ENCODE measurements at places on chromosomes 5 and 9.

- DNase-seq, result no peak
Observed at GRCh38 chr5:71899865-71900342, 180.8 kb downstream of the CARTPT start.

DNA sequence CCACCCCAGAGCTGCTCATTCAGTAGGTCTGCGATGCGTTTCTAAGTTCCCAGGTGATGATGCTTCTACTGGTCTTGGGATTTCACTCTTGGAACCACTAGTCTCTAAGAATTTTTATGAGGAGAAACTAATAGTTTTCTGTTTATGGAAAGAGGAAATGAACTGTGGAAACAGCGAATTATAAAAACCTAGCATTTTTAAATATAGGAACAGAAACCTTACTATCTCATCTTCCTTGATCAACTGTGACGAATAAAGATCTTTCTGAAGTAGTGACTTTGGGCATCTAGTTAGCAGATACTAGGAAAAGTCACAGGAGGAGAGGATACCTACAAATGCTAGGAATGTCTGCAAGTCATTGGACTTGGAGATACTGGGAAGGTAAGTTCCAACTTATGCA, 376.8 kb upstream of the RFX3 start:
- no peak for DNase-seq

- DNase-seq, result no peak
Observed at GRCh38 chr5:112971276-112971675, 5.3 kb upstream of the DCP2 start.

GRCh38 chr5:167961731-167962130, 329.7 kb upstream of the WWC1 start:
- DNase-seq, result no peak

GRCh38 chr5:59500014-59500413, 393.5 kb downstream of the PDE4D start:
- DNase-seq, result no peak

- no peak for DNase-seq
Observed at GRCh38 chr5:60505373-60506171, 194.4 kb downstream of the DEPDC1B start.

GRCh38 chr9:93107151-93107824, 11.3 kb downstream of the CARD19 start:
- DNase-seq, result no peak

- no peak for DNase-seq
Observed at GRCh38 chr5:38434966-38435705, 121.3 kb downstream of the LIFR start.

- no peak for DNase-seq
Observed at GRCh38 chr5:150401376-150402228, 11.1 kb downstream of the CD74 start.

DNA sequence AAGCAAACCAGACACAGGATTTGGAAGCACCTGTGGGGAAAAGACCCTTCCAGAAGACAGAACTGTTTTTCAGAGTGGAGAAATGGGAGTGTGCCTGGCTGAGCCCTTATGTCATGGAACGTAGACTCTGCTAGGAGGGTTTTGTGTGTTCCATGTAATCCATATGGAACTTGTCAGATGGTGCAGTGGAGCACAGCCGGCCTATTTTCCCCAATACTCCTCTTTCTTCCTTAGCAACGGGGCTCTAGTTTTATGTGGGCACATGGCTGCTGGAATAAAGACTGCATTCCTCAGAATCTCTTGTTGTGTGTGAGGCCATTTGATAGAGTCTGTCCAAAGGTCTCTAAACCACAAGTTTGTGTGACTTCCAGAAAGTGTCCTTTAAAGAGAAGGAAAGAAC, 284.0 kb downstream of the DRD1 start:
- no peak for DNase-seq

- no peak for DNase-seq
Observed at GRCh38 chr5:139196296-139196956, 1.7 kb downstream of the SIL1 start.

GRCh38 chr5:150570333-150570732, 62.4 kb downstream of the NDST1 start:
- DNase-seq, result no peak

DNA sequence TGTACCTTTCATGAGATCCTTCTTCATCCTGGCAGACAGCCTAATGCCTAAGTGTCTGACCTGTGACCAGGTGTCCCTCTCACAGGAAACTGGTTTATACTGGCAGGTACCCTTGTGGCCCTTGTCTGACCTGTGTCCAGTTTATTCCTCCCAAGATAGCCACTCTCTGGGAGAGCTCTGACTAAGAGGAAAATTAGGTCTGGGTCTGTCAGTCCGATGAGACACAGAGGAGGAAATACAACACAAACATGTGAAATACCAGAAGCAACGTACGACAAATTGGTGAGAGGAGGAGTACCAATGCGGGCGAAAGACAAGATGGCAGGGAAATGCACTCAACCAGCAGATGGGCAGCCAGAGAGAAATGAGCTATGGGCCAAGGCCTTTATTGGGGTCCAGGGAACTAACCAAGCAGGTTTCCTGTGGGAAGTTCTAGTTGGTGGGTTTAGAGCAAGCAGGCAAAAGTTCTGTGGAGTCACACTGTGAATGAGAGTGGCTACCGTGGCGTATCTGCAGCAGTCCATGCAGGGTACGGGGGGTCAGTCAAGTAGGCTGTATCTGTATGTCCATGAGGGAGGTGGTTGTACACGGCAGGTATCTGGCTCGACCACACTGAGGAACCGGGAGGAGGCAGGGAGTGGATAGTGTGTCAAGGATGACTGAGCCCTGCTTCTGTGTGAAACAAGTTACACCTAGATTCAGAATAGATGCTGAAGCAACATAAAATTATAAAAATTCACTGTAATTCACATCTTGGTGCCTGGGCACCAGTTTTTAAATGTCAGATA, 109.0 kb downstream of the MLLT3 start:
- DNase-seq, result no peak

DNA sequence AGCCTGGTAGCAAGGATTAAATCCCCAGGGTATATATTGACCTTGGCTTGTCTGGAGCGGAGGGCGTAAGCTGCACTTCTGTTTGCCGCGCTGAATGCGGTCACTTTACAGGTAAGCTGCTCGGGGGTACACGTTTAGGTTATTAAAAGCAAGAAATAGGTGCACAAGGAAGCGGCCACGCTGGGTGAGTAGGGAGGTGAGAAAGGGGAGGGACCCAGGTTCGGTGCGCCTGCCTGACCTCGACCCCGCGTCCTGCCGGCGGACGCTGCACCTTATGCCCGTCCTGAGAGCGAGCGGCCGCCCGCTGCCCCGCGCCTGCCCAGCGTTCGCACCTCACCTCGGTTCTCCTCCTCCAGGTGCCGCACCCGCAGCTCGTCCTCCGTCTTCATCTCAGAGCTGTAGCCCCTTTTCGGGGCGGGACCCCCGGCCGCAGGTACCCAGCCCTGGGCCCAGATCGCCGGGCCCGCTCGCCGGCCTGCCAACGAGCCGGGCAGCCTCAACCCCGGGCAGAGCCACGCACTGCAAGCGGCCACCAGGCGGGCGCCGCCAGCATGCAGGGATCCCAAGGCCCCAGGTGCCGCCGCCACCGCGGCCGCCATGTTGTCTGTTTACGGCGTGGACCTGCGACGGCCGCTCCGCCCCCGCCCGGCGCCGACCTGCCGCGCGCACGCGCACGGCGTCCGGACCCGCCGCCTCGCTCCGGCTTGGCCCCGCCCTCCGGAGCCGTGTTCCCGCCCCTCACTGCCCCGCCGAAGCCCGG, at the start of gene AUH:
TSS of gene AUH (minus strand) at position 628 of the 760 bp plus-strand sequence. CDS start at position 599, 29 bp downstream.
- peak; percentile 63 for DNase-seq

GRCh38 chr5:170353011-170353761, 36.0 kb downstream of the KCNMB1 start:
- DNase-seq, result no peak

DNA sequence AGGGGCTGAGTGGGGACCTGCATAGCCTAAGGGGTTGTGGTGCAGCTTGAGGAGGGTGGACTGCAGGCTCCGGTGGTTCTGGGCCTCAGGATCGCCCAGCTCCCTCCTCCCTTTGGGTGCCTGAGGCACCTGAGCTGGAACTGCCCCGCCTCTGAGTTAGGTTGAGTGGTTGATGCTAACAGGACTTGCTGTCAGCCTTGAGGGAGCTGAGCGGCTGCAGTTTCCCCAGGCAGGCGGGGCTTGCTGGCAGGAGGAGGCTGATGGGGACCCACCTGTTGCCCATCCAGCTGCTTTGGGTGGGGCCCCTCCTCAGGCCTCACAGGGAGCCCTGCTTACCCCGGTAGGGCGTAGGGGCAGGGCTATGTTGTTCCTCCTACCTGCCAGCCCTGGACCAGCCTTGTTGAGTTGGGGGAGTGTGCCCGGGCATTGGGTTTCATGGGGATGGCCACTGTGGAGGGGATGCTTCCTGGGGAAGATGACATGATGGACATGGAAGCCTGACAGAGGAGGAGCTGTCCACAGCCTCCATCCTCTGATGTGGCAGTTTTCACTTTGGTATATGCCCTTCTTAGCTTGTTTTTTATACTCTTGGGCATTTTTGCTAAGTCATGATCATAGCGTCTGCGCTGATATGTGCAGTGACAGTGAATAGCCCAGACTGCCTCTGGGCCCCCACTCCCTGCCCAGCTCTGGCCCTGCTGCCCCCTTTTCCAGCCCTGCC, 14.3 kb downstream of the WNK2 start:
- no peak for DNase-seq

DNA sequence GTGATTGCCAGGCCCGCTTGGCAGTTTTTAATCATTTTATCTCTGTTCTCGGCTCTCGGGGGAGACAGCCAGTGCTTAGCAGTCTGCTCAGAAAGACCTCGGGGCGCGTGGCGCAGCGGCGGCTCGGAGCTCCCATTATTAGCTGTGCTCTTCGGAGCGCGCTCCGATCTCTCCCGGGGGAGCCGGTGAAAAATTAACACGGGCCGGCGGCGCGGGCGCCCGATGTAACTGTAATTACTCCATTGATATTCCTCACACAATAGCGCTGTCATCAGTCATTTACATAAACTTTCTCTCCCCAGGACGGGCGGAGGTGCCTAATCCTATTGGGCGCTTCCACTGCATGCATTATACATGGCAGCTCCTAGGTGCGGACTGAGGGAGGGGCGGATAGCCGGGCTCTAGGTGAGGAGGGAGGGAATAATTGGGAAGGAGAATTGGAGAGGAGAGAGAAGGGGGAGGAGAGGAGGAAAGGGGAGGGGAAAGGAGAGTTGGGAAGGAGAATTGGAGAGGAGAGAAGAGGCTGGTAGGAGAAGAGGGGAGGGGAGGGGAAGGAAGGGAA, 24.9 kb downstream of the LMX1B start:
- no peak for DNase-seq

GRCh38 chr9:81317223-81317622, 372.1 kb downstream of the TLE1 start:
- no peak for DNase-seq

- no peak for DNase-seq
Observed at GRCh38 chr9:70947086-70947485, 174.3 kb downstream of the TRPM3 start.

DNA sequence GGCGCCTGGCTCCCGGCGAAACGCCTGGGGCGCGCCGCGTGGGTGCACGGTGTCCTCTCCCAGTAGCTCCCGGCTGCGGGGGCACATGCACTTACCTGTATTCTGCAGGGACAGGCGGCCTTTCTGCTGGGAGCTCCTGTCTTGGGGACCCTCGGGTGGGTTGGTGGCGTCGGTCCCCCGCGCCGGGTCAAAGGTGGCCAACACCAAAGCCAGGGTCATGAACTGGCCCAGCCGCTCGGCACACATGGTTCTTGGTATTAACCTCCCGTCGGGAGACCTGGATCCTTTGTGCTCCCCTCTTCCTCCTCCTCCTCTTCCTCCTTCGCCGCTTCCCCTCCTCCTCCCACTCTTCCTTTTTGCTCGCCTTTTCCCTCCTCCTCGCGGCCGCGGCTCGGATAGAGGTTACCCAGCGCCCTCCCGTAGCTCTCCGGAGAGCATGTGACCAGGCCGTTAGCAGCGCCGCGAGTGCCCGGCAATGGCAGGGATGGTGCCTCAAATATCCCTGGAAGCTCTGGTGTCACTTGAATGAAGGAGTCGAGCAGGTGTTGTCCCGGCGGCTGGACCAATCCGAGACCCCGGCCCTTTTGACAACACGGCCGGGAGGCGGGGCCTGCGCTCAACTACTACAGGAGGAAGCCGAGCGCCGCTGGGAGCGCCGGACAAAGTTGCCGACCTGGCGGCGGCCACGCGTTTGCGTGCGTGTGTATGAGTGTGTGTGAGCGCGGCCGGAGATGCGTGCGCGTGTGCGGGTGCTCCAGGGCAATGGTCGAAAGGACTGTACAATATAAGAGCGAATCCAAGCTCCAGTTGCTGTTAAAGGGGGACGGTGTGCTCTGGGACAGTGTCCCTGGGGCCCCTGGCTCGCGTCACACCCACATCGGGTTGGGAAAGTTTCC, at the start of gene STC2:
TSS of gene STC2 (minus strand) at position 467 of the 896 bp plus-strand sequence. CDS start at position 246, 221 bp downstream.
- DNase-seq, result peak; percentile 90

GRCh38 chr9:131043087-131043486, 34.1 kb downstream of the LAMC3 start:
- DNase-seq, result no peak

DNA sequence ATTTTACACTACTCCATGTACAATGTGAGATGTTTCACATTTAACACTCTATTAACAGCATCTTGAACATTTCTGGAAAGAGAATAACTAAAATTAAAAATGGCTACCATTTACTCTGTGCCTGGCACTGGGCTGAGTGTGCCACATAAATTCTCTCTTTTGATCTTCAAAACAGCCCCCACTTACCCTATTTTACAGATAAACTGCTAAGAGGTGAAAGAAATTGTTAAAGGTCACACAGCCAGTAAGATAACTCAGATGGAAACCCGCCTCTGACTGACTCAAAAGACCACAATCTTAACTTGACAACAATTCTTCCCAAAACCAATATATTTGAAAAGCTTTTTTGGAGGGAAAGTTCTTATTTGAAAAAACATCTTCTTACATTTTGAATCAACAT, 97.3 kb downstream of the MAPKAP1 start:
- DNase-seq, result no peak

DNA sequence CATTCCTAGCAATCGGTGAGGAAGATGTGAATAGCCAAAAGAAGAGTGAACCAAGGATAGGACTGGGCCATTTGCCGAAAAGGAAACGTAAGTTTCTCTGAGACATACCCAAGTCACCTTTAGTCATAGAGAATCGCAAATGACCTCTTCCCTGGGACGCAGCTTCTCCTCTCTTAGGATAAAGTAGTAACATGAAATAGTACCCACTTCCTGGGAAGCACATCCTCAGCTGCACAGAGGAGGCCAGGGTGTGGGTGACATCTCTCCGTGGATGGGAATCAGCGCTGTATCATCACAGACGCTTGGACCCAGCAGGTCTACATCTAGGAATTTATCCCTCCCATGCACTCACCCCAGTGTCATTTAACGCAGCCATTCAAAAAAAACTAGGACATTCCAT, 120.9 kb upstream of the PHYKPL start:
- no peak for DNase-seq

GRCh38 chr9:32596936-32597335, 24.0 kb upstream of the NDUFB6 start:
- DNase-seq, result no peak

- no peak for DNase-seq
Observed at GRCh38 chr9:21583628-21584377, 101.7 kb upstream of the IFNE start.

DNA sequence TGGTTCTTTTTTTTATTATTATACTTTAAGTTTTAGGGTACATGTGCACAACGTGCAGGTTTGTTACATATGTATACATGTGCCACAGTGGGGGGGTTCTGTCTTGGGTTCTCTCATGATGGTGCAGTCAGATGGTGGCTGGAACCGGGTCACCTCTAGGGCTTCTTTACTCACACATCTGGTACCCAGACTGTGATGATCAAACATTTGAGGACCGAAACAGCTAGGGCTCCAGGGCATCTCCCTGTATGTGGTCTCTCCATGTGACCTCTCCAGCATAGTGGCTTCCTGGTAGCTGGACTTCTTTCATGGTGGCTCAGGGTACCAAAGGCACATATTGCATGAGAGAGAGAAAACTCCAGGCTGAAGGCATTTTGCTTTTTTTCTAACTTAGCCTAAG, 9.8 kb upstream of the CRHBP start:
- no peak for DNase-seq
